ENCODE measurements at places on chromosomes 5 and 9.

GRCh38 chr5:154756009-154756867 lies 1.1 kb downstream of the LARP1 start:
- peak; percentile 34 for DNase-seq

GRCh38 chr5:116013207-116013785 lies 19.0 kb upstream of the ARL14EPL start:
- DNase-seq = no peak

- DNase-seq = no peak
These were observed 15.4 kb upstream of the ARL15 start for GRCh38 chr5:54325610-54326311.

DNA sequence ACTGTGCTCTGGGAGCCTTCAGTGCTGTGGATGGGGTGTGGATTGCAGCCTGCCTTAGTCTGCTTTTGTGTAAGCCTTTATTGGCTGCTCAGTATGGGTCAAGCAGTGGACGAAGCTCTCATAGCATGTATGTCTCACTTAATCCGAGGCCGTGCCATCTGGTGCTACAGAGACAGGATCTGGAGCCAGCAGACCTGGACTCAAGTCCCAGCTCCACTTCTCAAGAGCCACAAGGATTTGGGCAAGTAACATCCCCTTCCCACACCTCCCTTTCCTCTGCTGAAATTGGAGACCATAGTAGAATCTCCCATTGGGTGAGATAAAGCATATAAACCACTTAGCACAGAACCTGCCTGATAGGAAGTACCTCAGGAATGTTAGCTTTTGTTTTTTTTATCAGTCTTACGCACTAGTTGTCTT lies 23.4 kb upstream of the LECT2 start:
- DNase-seq = no peak

- DNase-seq = no peak
These were observed 191.5 kb upstream of the GNA14 start for GRCh38 chr9:77839459-77840140.

GRCh38 chr9:121474231-121474947 lies 25.3 kb downstream of the GGTA1 start:
- no peak for DNase-seq

DNA sequence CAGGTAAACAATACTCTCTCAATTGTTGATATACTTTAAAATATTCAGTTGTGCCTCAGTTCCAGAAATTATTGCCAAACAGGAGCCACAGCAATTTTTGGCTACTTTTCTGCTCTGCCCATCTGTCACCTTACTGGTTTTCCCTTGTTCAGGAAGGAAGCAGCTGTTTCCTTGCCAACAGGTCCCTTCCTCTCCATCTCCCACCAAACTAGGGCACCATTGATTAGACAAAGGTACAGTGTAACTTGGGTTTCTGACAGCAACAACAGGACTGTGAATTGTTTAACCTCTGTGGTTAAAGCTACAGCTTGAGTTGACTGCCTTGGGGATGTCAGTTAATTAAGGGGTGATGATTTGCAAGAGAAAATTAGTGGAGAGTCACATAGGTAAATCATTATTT lies 76.9 kb downstream of the PIP5K1B start:
- no peak for DNase-seq

DNA sequence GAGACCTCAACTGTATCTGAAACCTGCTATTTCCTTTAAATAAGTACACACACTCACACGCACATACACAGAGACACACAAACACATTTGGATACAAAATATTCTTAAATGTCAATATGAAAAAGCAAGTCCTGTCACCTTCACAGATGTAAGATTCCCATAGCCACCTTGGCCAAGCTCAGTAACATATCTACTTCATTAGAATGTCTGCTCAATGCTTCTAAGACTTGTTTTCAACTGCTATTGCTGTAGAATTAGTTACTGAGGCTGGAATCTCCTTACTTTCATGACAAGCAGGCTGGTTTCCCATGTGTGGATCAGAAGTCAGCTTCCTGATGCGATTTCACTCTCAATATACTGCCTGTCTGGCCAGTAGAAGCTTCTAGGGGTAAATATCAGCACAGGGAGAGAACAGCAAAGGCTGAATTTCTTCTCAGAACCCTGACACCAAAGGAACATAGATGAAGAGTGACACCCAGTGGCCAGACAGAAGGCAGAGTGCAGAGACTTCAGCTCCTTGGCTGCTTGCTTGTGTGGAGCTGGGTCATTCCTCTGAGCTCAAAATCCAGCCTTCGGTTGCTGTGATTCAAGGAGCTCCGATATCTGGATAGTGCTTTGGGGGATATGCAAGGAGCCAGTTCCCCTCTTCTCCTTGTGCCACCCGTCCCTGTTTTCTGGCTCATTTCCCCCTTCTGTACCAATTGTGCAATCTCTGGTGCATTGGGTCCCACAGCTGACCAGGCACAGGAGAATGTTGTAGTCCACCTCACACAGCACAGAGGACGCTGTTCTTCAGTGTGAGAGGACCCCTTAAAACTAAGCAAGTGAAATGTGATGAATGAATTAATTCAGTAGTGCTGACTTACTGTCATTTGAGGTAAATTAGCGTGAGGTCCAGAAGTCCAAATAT lies 26.6 kb upstream of the ABLIM3 start:
- peak; percentile 93 for DNase-seq

GRCh38 chr5:53240661-53241060 lies 131.1 kb upstream of the MOCS2 start:
- no peak for DNase-seq

DNA sequence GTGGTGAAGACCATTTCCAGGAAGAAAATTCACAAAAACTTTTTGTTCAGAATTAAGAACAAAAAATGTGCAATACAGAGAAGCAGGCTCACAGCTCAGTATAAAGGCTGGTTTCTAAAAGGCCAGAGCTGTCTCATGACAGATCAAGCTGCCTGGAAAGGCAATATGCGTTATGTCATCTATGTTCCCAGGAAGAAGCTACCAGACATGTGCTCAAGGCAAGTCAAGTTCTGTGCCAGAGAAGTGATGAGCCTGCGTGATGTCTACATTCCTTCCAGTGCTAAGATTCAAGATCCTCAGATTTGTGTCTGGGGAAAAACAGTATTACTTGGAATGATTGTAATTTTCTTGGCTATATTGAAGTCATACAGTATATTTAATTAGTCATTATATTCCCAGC lies 104.3 kb downstream of the PDE4D start:
- DNase-seq = no peak

DNA sequence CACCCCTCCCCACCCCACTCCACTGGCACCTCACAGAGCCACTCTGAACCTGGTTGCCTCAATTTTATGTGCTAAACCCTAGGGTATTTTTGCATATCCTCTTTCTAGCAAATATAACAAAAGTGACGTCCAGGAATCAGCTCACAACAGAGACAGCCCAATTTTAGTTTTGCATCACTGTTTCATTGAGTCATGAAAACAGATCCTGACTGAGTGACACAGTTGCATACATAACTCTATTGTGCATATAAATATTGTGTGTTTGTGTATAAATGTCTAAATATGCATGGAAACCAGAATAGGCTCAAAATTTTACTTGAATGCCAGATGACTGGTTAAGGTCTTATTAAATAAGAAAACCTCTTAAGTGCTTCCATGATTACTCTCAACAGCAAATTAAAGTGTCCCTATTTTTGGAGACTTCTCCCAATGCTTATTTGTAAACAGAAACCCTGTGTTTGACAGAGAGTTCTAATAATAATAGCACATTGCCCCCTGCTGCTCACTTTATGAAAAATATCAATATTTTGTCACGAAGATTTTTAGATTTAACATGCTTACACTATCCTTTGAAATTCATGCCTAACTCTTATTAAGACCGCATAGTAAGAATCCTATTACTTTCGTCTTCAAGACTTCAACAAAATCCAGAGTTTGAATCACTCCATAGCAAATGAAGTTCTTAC lies 75.5 kb upstream of the PRRC1 start:
- DNase-seq = peak; percentile 79

GRCh38 chr5:59390074-59390659 lies 503.4 kb downstream of the PDE4D start:
- peak; percentile 53 for DNase-seq

DNA sequence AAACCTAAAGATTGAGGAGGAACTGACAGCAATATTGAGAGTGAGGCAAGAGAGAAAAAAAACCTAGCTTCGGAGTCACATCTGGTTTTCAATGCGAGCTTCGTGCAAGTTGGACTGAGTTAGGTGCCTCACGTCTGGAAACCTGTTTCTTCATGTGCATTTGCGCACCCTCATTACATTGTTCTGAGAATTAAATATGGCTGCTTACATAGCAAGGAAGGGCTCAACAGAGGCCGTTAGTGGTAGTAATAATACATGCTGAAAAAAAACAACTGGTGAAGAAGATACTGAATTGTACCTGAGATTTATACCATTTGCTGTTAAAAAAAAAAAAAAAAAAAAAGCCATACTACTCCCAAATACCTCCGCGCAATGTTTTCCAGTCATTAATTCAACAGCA lies 18.6 kb downstream of the DNAJA1 start:
- no peak for DNase-seq

GRCh38 chr9:28781481-28781880 lies 1208.2 kb upstream of the C9orf72 start:
- no peak for DNase-seq

DNA sequence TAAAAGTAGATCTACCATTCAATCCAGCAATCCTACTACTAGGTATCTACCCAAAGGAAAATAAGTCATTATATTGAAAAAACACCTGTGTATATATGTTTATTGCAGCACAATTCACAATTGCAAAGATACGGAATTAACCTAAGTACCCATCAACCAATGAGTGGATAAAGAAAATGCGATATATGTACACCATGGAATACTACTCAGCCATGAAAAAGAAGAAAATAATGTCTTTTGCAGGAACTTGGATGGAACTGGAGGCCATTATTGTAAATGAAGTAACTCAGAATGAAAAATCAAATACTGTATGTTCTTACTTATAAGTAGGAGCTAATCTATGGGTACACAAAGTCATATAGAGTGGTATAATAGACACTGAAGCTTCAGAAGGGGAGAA lies 63.4 kb upstream of the PITX1 start:
- no peak for DNase-seq

DNA sequence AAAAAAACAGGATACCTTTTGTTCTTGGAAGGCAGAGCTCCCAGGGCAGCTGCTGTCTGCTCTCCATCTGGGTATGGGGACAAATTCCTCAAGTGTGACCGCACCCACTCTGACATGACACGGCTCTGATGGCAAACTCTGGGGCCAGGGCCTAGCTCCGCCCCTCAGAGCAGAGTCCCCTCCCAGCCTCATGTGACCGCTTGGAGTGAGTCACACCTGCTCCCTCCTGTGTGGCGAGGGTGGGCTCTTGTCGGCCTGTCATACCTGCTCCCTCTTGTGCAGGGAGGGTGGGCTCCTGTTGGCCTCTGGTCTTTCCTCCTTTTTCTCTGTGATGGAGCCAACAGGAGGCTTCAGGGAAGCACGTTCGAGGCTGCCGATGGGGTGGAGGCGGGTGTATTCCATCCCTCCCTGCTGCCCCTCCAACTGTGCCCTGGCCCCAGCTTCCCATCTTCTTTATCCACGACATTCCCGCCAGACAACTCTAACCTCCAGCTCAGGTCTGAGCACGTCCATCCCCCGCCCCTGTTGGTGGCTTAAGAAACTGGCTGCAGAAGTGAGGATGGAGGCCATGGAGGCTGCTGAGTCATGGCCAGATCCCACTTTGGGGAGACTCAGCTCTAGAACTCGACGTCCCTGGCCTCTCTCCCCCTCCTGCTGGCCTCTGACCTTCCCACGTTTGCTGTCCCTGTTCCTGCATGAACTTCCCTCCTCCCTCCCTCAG lies 65.3 kb downstream of the OLFM1 start:
- no peak for DNase-seq

DNA sequence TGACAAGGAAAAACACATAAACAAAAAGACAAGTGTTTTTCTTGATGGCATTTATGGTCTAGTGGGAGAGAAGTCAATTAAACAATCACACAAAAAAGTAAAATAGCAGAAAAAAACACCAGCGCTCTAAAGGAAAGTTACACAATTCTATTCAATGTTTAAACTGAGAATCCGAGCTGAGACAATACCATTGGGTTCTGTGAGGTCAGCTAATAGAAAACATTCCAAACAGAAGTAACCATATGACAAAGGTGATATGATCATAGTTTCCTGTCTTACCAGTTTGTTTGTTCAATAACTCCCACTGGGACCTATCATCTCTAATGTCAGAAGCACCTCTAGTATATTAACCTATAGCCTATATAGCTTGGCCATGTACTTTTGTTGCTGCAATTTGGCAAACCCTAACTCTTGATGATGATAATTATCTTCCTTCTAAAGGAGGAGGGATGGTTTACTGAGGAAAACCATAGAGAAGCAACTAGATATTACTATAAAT lies 1030.0 kb downstream of the CDH12 start:
- DNase-seq = no peak

- no peak for DNase-seq
These were observed 122.3 kb upstream of the WWC1 start for GRCh38 chr5:168168978-168169698.

DNA sequence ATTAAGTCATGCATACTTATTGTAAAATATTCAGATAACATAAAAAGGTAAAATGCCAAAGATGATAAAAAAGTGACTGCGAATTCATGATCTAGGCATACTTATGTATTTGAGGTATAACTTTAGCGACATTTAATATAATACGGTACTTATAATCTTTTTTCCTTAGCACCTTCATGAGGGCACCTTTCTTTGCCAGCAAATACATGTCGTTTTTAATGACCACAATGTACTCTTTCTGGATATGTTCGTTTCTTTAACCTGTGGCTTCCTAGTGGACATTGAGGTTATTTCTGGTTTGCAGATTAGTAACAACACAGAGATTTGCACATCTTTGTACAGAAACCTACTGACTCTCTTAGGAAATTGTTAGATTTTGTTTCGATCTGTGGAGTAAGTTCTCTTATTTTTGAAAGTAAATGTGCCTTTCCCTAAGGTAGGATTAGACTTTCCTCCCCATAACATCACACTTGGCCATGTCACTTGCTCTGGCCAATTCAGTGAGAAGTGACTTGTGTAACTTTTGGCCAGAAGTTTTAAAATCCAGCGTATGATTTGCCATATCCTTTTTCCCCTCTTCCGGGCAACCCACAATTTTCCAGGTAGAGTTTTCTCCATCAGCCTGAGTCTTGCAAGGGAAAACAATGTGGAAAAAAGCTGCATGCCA lies 24.4 kb downstream of the ANKRD33B start:
- DNase-seq = no peak

DNA sequence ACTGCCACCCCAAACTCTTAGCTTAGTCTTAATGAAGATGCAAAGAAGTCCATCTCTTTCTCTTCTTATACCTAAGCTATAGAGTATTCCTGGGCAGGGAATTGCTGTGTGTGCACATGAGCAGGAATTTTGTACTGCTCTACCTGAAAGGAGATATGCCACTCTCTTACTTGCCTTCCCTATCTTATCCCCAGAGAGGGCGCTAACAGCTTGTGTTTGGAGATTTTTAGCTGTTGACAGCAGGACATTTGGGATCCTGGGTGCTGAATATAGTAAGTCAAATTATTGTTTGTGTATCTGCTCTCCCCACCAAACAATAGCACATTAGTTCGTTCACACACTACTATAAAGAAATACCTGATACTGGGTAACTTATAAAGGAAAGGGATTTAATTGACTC lies 159.5 kb downstream of the GABRG2 start:
- no peak for DNase-seq

DNA sequence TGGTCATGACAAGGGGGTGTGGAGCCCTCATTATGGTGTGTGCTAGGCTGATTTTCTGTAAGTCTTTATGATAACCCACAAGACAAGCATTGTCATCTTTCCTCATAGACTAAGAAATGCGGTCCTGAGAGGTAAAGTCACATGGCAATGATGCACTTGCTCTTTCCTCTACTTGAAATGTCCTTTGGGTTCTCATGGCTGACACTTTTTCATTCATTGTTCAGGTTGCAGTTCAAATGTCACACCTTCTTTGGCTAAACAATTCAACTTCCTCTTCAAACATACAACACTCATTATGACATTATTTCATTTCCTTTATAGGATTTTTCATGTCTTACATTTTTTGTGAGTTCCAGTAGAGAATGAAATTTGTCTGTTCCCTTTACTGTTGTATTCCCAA lies 323.6 kb upstream of the PRR16 start:
- no peak for DNase-seq

Data from pons (tissue), 1 donor.